Activated CD4-positive, alpha-beta T cell treated with anti-CD3 and anti-CD28 coated beads, Interleukin-2, amount 10 ng/mL, durations not matched to agents 24 days and 14 days (primary cell): ENCODE measurements at places on chromosomes 16 and 17.

DNA sequence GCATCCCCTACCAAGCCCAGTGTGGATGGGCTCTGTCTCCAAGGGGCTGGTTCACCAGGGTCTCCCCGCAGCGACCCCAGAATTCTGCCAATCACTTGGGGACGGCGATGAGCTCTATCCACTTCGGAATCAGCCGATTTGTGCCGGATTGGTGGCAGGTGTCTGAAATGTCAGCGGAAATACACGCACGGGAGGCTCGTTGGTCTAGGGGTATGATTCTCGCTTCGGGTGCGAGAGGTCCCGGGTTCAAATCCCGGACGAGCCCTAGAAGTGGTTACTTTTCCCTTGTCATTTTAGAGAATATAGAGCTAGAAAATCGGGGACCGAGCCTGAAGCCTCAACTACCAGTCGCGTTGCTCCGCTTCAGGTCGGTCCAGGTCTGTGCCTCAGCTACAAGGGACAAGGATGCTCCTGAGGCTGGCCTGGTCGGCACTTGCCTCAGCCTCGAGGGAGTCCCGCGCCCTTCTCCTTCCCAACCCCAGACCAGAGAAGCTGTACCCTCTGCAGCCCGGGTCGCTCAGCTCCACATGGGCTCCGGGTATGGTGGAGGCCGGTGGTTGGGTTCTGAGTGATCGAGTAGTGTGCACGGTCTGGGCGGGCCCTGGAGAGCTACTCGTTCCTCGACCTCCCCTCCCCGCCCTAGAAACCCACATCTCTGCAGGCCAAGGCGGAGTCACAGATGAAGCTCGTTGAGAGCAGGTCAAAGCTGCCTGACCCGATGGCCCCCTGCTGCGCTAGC, 16.0 kb upstream of the OR1F1 start:
- DNase-seq, result peak; percentile 76

DNA sequence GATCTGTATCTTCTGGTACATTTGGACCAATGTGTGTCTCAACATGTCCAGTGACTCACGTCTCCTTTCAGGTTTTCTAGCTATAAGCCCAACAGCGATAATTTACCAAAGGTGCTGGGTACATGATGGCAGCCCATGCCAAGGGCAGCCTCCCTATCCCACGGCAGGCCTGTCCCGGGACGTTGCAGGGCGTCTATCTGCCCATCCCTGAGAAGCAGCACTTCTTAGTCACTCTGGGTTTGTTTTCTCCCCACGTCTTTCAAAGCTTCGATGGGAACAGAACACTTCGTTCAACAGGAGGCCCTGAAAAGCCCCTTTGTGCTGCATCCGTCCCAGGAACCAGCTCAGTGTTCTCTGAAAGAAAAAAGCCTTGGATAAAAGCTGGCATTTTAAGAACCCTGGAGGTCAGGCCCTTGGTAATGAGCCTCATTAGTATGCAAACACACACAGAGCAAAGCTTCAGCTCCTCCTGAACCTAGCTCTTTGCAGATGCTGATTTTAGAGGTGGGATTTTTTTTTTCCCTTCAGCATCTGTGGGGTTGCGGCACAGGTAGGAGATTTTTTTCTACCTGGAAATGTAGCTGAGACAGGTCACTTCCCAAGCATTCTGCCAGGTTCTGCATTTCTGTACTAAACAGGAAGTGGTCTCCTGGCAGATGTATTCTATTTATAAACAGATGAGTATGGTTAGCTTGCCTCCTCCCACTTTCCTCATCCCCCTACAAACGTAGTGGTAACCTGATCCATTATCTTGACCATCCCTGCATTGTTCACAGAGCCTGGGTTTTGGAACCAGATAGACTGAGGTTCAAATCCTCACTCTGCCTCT, 17.5 kb upstream of the MT4 start:
- no peak for DNase-seq

DNA sequence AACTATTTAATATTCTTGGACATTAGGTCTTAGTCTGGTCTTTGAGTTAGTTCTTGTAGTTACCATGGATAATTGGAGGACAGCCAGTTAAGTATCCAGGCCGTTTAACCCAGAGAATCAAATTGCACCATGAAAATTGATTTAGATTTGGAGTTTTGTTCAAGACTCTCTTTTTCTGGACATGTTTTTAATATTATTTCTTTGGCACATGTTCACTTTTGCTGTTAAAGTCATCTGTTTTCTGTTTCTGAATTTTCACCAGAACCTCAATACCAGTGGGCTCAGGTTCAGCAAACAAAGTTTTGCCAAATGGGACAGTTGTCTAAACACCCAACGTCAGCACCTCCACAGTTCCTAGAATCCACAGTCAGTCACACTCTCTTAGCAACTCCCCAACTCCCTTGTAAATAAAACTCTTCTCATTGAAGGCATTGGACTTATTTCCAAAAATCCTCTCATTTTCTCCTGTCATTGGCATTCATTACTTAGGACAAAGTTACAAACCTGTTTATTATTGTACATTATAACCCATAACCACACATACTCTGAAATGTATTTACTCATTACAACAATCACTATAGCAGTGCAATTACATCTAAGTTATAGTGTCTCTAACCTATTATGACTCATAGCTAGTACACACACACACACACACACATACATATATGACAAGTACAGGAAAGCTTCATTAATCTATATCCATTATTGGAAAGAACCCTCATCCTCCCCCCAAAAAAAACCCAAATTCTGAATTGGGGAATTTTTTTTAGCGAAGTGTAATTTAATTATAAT, 33.5 kb upstream of the DNAH9 start:
- no peak for DNase-seq

DNA sequence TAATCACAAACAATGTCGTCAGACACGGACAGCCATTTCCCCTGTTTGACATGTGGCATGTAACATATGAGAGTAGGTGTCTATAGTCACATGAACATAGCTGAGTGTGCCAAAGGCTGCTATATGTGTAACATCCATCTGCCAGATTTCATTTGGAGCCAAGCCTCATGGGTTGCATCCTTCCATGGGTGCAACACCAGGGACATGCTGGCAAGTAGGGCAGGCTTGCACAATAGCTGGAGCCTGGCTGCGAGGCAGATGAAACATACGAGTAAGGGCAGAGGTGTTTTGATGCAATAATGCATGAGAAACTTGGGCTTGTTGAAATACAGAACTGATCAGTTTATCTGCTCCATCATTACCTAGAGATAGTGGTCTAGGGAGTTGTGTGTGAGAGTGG, 9.0 kb upstream of the ZNF689 start:
- no peak for DNase-seq

- DNase-seq, result no peak
Observed at GRCh38 chr17:59769887-59770286, 62.4 kb downstream of the VMP1 start.

- DNase-seq, result no peak
Observed at GRCh38 chr16:183005-183404, 2.7 kb downstream of the HBQ1 start.

DNA sequence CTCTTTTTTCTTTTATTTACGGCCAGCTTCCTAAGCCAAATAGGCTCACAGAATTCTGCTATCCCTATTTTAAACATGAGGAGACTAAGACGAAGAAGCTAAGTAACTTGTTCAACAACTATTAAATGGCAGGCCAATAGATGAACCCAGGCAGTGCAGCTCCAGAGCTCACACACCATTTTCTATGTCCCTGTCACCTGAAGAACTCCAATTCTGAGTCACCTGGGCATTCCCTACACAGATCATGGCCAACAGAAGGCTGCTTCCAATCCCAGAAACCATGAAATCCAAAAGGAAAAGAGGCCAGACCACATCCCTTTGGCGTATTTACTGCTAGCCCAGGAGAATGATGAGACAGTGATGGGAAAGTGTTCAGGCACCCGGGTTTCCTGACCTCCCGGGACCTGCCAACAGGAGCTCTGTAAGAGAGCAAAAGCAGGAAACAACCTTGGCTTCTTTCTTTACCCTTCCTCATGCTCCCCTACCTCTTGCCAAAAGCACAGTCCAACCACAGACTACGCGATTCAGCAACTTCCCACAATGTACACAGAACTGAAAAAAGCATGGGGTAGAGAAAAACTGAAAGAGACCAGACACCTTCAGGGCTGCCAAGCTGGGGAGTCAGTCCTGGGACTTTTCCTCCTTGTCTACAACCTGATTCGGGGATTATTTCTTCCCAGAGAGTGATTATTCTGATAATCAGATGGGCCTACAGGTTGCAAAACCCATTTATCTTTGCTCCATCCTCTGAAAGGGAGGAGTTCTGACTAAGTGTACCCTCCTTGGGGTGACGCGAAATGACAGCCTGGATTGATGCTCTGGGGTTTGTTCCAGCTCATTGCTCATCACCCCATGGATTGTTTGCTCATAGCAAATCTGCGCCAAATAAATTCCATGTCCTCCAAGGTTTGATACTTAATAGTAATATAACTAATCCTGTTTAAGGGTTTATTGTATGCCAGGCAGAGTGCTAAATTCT, 47.8 kb upstream of the HAS3 start:
- no peak for DNase-seq

GRCh38 chr17:17766077-17766743, 70.6 kb downstream of the SREBF1 start:
- DNase-seq, result no peak

- DNase-seq, result no peak
Observed at GRCh38 chr16:74731853-74732477, 31.3 kb upstream of the MLKL start.

DNA sequence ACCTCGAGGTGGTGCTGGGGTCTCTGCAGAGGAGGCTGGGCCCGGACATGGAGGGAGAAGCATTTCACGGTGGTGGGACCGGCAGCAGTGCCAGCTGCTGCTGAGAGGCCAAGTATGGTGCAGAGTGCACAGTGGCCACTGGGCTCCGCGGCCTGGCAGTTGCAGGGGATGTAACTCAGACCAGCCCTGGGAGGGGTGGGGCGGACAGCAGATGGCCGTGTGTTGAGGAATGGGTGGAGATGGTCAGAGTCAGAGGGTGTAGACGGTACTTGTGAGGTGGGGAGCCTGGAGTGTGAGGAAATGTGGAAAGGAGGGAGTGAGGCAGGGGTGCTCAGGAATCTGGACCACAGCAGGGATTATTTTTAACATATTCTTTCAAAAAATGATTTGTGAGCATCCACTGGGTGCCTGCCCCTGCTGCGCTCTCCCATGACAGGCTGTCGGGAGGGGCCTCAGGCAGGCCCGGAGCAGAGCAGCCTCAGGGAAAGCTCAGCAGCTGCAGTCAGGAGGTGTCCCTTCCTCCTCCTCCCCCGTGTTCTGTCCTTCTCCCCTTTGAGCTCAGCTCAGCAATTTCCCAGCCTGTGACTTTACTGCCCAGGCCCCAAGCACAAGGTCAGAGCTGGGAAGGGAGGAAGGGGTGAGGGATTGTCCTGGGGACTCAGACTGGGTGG, 113.1 kb downstream of the RAP1GAP2 start:
- DNase-seq, result no peak

DNA sequence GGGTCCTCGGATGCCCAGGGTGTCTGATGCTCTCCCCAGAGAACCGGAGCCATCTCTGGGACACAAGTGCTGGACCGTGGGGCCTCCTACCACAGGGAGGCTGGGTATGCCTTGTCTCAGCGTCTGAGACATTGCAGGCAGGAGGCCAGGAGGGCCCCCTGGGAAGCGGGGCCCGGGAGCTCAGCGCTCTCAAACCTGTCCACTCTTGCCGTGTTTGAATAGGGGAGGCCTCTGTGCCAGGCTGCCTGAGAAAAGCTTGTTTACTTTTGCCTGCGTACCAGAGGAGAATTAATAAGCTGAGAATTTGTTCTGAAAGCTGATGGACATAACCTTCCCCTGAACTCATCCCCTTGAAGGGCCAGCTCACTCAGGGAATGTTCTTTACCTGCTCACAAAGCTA, 163.8 kb downstream of the NTN1 start:
- DNase-seq, result no peak

- DNase-seq, result peak; percentile 95
Observed at GRCh38 chr16:30472328-30472942, at the start of gene ITGAL. ITGAL (plus strand) TSS chr16:30472742; CDS start chr16:30472838, 96 bp downstream.
